ENCODE measurements at places on chromosomes 5 and 9.

- DNase-seq, result no peak
Observed at GRCh38 chr5:19200251-19200650, 787.7 kb downstream of the CDH18 start.

DNA sequence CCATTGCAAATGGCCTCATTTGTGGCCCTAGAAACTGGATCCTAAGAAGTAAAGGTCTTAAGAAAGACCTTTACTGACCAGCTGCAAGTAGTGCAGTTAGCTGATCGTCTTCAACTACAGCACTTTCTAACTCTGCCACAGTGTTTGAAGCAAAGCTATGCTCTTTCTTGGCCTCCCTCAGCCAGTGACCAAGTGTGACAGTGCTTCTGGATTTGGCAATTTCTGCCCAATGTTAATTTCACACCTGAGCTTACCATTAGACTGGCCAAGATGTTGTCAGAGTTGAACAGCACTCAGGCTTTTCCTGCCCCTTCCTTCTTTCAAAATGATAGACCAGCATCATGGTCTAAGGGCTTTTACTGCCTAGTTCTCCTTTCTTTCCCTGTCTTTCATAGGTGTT, 36.1 kb downstream of the UHRF2 start:
- DNase-seq, result no peak

DNA sequence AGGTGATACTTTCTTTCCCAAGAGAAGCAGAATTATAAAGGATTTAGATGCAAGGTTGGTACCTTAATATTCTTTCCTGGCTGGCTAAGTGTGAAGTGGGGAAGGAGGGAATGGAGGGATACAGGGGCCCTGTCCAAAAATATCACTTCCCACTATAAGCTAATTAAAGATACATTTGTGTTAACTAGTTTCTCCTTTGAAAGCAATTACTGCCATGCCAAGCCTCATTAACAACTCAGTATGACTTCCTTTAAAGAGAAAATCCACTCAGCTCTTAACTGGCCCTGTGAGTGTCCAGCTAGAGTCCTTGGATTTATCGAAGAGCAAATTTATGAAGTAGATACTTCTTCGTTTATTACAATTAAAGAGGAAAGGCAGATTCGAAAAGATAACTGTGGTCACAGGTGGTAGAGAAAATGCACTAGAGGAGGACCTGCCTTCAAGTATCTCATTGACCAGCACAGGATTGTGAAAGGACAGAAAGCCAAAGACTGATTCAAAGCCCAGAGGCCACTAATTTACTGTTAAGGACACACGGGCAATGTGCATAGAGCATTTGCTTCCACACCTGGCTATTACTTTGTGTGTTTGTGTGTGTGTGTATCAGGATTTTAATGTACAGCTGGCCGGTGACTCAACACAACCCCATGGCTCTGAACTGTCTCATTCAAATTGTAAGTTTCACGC, 11.2 kb upstream of the GLDC start:
- DNase-seq, result no peak

GRCh38 chr5:144467792-144468191, 297.1 kb downstream of the KCTD16 start:
- no peak for DNase-seq

- DNase-seq, result no peak
Observed at GRCh38 chr5:111753884-111754589, 3.0 kb downstream of the NREP start.

DNA sequence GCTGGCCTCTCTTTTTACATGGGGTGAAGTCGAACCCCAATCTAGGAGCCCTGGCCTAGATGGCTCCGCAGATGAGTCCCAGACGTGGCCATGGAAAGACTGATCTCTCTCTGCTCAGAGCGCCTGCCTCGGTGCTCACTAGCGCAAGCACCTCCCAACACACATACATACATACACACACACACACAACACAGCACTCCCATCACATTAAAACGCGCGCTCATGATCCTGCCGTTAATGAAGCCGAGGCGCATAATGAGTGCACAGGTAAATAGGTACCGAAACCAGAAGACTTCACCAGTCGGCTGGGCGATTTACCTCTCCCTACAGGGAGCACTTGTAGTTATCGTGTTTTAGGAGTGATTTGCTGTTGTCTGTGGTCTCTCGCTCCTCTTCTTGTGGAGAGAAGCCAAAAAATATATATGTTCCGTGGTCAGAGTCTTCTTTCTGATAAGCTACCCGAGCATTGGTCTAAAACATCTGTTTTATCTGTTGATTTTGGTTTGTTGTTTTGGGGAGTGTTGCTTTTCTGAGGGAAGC, 207.7 kb downstream of the MEF2C start:
- no peak for DNase-seq

DNA sequence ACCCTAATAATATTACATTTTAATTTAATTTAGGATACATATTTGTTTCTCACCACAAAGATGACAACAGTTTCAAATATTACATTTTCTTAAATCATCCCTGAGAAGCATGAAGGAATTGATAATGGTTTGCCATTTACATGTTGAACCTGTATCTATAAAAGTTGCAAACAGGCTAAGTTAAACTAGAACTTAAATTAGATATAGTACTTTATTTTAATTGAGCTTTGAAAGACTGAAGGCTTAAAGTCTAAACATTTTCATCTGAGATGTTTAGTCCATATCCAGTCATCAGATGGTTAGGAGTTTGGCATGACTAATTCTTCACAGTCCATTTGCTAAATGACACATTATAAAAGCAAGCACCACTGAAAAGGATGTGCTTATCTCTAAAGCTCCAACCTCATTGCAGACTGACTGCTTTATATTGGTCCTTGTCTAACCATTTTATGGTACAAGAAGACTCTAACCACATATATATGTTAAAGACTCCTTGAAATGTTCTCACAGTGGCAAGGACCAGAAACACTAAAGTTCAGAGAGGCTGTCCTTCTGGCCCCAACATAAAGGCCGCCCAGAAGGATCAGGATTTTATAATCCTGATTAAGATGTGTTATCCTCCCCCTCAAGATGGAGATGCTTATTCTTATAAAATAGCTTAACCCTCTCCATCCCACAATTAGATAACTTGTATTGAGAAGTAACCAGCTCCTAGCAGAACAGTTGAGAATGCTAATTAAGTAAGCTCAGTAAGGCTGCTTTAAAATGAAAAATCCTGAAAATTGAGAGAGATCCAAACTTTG, 25.8 kb downstream of the WNT8A start:
- no peak for DNase-seq

DNA sequence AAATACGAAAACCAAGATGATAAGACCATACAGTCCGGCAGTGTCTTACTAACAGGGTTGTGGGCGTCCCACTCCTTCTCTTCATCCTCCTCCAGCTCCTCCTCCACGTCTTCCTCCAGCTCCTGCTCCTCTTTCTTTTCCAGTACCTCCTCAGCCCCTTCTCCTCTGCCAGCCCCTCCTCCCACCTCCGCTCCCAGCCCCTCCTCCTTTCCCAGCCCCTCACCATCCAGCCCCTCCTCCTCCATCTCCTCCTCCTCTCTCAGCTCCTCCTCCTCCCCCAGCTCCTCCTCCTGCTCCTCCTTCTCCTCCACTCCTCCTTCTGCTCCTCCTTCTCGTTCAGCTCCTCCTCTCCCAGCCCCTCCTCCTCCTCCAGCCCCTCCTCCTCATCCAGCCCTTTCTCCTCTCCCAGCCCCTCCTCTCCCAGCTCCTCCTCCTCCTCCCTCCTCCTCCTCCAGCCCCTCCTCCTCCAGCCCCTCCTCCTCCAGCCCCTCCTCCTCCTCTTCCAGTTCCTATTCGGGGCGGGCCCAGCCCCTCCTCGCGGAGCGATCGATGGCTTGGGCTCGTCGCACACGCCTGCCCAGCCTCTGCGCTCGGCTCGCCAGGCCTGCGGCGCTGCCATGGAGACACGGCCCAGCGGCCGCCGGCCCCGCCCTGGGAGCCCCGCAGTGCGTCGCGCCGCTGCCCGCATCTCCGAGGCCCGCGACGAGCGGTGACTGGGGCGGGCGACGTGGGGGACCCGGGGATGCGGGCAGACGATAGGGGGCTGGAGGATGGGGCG, at the start of gene BRD3OS:
Gene BRD3OS (plus strand): TSS at position 654 of the 778 bp plus-strand sequence. CDS start 1,267 bp downstream, outside the sequence.
- DNase-seq, result peak; percentile 77

DNA sequence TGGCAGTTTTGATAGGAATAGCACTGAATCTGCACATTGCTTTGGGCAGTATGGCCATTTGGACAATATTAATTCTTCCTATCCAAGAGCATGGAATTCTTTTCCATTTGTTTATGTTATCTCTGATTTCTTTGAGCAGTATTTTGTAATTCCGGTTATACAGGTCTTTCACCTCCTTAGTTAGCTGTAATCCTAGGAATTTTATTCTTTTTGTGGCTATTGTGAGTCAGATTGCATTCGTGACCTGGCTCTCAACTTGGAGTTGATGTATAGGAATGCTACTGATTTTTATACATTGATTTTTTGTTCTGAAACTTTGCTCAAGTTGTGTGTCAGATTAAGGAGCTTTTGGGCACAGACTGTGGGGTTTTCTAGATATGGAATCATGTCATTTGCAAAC, 24.0 kb downstream of the TMEM161B start:
- DNase-seq, result no peak

DNA sequence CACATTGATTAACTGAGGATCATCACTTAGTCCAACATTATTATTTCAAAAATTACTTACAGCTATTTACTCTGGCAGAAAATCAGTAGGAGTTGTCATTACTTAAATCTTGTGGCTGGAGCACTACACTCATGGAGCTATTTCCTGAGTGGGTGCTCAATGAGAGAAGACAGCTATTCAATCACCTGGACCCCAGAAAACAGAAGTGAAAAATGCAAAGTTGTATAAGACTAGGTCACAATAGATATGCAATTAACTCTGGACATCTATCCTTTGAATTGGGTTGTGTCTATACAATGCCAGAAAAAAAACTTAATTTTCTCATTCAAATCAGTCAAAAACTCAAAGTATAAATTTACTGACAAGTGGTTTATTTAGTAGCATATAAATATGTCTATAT, 340.9 kb downstream of the EFNA5 start:
- no peak for DNase-seq

GRCh38 chr9:136177224-136177623, 27.7 kb downstream of the LHX3 start:
- DNase-seq, result no peak

GRCh38 chr9:93422977-93423616, 28.4 kb upstream of the FAM120A start:
- DNase-seq, result no peak

DNA sequence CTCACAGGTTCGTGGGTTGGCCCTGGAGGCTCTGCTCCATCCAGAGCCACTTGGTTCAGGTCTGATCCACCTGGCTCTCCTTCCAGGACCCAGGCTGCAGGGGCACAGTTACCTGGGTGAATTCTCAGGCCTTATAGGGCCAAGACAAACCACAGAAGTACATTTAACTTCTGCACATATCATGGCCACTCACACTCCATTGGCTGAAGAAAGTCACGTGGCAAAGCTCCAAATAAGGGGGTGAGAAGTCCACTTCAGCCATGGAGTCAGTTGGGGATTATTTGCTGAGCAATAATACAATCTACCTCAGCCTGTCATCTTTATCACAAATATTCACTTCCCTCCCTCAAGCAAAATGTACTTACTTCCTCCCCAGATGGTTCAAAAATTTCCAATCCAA, 83.6 kb downstream of the MACROH2A1 start:
- no peak for DNase-seq

GRCh38 chr5:93246090-93246855, 334.7 kb downstream of the NR2F1-AS1 start:
- DNase-seq, result no peak

DNA sequence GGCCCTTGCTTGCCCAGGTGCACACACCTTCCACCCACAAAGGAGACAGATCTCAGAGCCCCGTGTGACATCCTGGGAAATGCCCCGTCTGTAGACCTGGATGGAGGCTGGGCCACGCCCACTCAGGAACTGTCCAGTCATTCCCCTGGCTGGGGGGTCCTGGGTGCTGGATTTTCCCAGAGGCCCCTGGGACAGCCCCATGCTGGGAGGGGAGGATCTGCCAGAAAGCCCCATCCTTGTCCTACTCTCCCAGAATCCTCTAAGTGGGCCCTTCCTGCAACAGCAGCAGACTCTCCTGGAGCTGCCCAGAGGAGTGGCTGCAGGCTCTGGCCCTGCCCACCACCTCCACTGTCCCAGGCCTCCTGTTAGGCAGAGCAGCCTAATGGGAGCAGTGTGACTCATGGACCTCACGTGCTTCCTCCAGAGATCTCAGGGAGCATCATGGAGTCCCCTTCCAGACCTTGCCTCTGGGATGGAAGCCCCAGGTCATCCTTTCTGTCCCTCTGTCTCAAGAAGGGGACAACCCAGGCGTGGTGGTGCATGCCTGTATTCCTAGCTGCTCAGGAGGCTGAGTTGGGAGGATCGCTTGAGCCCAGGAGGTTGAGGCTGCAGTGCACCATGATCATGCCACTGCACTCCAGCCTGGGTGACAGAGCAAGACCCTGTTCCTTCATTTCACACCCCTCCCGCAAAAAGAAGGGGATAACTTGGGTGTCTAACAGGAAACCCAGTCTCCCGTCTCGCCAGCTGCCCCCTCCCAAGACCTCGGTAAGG, 51.7 kb downstream of the JADE2 start:
- DNase-seq, result no peak

DNA sequence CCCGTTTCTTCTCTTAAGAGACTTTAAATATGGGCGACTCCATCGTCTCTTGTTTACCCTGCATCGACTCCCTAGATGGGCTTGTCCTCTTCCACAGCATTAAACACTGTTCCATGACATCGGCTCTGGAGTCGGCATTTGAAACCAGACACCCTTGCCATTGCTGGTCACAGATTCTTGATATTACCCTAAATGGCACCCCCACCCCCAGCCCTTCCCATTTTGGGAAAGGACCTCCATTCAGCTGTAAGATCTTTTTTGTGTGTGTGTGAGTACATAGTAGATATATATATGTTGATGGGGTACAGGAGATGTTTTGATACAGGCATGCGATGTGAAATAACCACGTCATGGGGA, 51.1 kb upstream of the SH3PXD2B start:
- DNase-seq, result no peak

DNA sequence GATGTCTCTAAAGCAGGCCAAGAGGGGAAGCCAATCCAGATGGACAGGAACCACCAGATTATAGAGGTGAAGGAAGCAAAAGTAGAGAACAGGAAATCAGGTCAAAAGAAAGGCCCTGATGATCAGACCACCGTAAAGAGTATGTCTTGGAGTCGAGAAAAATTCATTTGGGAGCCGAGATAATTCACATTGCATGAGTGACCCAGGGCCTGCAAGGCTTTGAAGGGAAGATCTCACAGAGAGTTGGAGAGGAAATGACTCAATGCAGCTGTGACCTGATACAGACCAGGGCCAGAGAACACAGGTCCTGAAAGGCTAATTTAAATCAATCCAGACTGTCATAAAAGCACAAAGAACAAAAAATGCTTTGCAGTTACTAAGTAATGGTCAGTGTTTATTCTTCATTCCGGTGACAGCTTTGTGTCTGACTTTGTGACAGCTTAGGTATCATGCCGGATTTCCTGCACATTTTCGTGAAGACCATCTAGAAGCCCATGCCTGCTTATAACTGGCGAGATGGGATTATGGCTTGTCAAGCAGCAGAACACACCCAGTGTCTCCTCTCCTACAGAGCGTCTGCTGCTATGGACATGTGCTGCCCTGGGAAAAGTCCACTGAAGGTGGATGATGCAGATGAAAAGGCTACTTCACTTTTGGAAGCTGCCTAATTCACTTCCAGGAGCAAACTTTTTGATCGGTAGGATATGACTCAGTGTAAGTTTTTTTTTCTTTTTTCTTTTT, 5.8 kb upstream of the ACTBL2 start:
- no peak for DNase-seq

GRCh38 chr9:134350416-134350994, 24.2 kb downstream of the RXRA start:
- no peak for DNase-seq

- DNase-seq, result no peak
Observed at GRCh38 chr9:79208791-79209396, 362.9 kb upstream of the TLE4 start.
